GM06990 (cell line): ENCODE measurements at places on chromosomes 13 and 19.
A peak's percentile ranks its signal among the peaks of the same experiment; 100 is the strongest.

- DNase-seq = no peak
Measured at GRCh38 chr19:16920816-16921529, 32.2 kb downstream of the F2RL3 start.

DNA sequence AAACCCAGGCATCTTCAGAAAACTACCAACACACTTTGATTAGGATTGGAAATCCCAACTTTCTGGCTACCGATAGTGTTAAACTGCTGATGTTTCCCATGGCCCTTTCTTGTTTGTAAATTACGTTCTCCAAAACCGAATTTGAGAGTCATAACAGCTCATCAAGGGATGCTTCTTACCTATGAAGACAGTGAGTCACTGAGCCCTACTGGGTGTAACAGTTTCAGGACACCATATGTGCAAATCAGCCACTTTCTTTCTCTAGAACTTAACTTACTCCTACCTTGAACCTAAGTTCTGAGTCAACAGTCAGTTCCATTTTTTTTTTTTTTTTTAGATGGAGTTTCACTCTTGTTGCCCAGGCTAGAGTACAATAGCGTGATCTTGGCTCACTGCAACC is 410.1 kb upstream of the TSHZ3 start:
- no peak for DNase-seq

DNA sequence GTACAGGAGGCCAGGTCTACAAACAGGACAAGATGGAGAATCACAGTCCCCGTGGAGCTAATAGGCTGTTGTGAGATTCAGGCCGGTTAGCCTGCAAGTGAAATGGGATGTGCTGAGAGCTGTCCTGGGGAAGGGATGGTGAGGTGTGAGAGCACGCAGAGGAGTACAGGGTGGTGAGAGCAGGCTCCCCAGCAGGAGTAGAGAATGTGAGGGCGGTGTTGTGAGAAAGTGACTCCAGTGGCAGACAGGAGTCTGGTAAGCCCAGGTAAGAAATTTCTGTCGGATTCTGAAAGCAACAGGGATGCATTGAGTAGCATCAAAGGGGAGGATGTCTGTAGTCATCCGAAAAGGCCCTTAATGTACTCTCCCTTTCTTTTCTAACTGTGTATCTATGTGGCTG is 50.7 kb upstream of the GPR183 start:
- DNase-seq = no peak

GRCh38 chr19:12015015-12015752 is 20.3 kb downstream of the ZNF433 start:
- DNase-seq = no peak

- DNase-seq = no peak
Measured at GRCh38 chr13:21208652-21209154, 32.2 kb downstream of the MRPL57 start.

DNA sequence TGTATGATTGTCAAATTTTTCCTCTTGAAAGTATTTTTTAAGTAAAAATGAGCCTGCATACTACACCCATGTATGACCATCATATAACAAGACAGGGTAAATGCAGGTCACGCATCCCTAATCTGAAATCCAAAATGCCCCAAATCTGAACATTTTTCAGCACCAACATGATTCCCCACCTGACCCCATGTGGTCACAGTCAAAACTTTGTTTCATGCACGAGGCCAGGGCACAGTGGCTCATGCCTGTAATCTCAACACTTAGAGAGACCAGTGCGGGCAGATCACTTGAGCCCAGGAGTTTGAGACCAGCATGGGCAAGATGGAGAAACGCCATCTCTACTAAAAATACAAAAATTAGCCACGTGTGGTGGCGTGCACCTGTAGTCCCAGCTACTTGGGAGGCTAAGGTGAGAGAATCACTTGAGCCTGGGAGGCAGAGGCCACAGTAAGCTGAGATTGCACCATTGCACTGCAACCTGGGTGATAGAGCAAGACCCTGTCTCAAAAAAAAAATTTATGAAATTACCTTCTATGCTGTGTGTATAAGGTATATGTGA is 63.7 kb upstream of the NPAS1 start:
- DNase-seq = no peak

DNA sequence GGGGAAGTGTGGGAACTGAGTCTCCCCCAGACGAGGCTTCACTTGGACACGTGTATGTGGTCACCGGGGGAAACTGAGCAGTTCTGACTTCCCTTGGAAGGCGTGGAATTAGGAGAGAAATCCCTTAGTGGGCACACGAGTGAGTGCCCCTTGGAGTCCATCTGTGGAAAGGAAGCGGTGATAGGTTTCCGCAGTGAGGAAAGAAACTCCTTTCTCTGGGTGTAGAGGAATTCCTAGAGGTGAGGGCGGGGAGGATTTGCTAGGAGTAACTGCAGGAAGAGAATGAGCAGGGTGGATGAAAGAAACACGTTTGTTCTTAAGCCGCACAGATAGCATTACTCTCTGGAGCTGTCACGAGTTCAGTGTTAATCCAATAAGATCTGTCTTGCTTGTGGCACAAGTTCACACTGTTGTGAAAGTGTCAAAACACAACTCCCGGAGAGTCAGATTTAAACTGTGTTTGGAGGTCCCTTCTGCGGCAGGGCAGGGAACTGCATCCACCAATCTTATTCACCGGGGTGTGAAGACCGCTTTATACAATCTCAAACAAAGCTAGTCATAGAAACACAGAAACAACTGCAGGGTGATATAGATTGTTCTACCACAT is 1.2 kb downstream of the KL start:
- peak; percentile 52 for DNase-seq

GRCh38 chr13:84994582-84994981 is 804.6 kb downstream of the SLITRK6 start:
- DNase-seq = no peak

DNA sequence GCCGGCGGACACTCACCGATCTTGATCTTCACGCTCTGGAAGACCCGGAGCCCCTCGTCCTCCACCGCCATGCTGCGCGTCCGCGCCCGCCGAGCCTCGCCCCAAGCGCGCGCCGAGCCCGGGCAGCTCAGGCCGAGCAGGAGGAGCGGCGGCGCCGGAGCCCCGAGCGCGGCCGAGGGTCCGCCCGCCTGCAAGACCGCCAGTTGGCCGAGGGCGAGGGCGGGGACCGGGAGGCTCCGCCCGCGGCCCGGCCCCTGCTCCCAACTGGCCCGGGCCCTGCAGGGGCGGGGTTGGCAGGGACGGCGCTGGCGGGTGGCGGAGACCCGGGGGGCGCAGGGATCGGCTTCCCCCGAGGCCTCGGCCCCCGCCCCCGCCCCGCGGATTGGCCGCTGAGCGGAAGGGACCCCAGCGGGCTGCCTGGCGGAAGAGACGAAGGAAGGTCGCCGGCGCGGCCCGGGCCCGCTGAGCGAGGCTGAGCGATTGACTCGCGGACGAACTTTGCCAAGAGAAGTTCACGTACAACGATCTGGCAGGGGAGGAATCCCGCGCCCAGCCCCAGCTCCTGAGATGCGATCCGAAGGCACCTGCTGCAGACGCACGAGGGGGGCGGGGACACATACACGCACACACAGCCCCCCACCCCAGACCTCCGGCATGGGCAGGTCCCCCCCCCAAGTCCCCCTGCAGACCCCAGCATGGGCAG is at the start of gene RASA3:
Gene RASA3, minus strand, starts transcription at position 205 of the 703 bp plus-strand sequence. Its CDS starts 134 bp downstream, at position 71.
- DNase-seq = peak; percentile 90

- DNase-seq = no peak
Measured at GRCh38 chr19:46394402-46394797, 19.0 kb downstream of the CCDC8 start.

DNA sequence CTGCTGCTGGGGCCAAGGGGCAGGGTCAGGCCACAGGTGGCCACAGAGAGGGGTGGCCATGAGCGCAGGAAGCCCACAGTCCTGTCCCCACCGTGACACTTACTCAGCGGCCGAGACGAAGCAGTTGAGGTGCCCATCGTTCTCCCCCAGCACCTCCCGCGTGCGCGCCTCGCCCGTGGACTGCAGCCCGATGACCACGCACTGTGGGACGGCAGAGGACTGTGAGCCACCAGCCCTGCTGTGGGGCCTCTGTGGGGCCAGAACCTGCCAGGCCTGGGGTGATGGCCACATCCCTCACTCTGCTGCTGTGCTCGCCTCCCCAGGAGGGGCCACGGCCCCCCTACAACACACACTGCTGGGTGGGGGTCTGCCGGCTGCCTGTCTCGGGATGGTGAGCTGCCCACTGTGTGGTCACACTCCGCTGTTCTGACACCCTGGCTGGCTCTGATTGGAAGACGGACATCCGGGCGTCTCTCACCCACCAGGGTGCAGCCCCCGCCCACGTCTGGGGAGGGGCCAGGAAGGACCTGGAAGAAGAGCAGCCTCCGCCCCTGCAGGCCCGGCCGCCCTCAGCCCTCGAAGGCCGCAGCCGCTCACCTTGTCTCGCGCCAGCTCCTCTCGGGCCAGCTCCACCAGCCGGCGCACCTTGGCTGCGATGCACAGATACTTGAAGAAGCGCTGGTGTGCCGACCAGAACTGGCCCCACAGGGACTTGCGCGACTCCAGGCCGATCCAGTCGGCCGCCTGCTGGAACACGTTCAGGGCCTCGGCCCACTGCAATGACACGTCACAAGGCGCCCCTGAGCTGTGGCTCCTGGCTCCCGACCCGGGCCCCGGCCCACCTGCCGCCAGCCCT is 13.2 kb downstream of the GPX4 start:
- DNase-seq = no peak

DNA sequence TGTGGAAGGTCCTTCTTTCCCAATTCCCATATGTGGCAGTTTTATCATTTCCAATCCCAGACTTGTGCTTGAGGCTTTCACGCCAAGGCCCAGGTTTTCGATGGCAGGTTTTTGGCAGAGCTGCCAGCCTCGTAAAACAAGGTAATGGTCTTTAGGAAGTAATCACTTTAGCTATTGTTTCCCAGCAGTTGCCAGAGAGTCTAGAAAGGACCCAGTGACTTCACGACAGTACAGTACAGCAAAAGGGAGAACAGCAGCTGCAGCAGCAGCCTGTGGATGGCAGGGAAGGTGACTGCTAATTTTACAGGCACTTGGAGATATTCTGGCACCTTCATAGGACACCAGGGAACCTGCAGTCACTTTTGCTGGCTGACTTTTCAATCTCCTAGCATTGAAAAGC is 291.6 kb upstream of the MAB21L1 start:
- no peak for DNase-seq

- no peak for DNase-seq
Measured at GRCh38 chr19:56272161-56272798, at the start of gene EDDM13. Gene EDDM13 (plus strand): TSS chr19:56272748. CDS start chr19:56272835, 87 bp downstream.

DNA sequence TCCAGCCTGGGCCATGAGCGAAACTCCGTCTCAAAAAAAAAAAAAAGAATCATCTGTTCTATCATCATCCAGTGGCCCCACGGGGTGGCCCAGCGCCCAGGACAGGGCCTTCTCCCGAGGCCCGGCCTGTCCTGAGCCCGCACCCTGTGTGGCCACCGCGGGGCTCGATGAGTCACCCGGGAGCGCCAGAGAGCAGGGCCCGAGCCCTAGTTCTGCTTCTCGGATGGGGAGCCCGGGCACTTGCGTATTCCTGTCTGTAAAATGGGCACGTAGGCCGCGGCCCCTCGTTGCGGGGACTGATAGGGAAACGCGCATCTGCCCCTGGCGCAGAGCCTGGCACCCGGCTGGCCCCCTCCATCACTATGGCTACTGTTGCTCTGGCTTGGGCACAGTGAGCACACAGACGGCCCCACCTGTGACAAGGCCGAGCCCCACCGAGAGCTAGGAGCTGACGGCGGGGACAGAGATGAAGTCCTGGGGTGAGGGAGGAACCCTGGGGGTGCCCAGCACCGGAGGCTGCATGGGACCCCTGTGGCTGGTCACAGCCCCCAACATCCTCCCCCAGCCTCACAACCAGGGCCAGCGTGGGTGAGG is 21.3 kb upstream of the UQCR11 start:
- DNase-seq = no peak

DNA sequence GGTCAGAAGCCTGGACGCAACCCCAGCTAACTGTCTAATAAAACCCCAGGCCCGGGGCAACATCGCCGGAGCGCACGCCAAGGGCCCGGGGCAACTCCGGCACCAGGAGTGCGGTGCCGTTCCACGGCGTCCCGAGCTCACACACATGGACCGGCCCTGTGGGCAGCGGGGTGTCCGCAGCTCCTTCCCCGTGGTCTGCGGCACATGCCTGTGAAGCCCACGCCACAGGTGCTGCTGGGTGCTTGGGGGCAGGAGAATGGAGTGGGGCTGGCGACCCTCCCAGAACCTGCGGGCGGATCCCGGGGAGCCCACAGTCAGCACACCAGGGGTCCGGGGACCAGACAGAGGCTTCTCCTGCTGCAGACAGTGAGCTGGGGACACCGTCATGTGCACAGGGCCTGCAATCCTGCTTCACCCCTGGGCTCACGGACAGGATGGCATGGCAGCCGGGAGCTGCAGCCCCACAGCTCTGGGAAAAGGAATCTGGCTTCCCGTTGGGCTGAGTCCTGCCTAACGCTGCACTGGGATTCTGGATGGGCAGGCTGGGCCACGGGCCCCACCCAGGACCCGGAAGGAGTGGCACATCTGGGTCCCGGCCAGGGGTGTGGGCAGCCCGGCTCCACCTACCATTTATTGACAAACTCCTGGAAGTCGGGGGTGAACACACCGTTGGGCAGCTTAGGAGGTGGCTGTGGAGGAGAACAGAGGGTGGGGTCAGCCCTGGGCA is 28.2 kb upstream of the ZBTB7A start:
- DNase-seq = no peak

- no peak for DNase-seq
Measured at GRCh38 chr13:31905961-31906360, 125.6 kb upstream of the FRY start.

DNA sequence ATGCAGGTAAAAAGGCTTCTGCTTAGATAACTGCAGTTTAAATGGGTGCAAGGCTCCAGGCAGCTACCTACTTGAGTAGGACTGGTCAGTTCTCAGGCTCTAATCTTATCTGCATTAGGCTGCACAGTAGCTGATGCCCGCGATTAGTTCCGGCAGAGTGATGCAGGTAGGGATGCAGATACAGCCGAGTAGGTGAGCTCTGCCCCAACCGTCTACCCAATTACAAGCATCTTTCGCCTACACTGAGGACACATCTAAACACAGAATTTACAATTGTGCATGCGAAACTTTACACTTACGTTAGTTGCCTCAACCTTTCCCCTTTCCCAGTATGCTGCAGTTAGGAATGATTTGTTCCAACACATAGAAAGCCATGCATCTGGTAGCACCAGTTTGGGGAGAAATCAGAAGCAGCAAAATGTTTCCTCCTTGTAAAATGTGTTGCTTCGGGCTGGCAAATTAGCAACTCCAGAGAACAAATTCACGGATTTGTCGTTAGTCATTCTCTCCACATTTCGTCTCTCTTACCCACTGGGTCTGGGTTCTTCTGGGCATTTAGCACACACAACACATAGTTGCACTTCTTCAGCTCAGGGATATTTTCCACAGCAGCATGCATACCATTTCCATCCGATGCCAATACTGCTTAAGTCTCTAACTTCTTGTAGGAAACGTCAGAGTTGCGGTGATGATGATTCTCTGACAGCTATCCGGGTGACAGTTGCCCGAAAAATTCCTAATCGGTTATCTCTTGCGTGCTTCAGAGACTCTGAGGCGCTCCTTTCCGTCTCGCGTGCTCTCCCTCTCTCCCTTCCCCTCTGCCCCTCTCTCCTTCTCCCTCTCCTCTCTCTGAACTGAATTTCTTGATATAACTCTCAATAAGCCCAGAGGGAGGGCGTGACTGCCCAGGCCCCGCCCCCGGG is at the start of gene PCDH9:
Gene PCDH9, minus strand, starts transcription at position 856 of the 923 bp plus-strand sequence. CDS start 1,896 bp downstream, outside the sequence.
- no peak for DNase-seq
